ENCODE measurements at places on chromosomes 6 and 20. TPM values are rescaled to one million over a fixed set of nuclear protein-coding genes. Genes with fewer than 3 reads are reported as not detected.

CLVS2 gene
- total RNA-seq: under 0.01 TPM

SSR1 gene
- 25.3 TPM for total RNA-seq

OR2H1 gene
- total RNA-seq: not detected

CLIC5 gene
- under 0.01 TPM for total RNA-seq

NR2E1 gene
- total RNA-seq: not detected

GPANK1 gene
- total RNA-seq: 16.2 TPM

SYNGAP1 gene
- 22.4 TPM for total RNA-seq

PRSS16 gene
- total RNA-seq: not detected

CPXM1 gene
- total RNA-seq: 150 TPM

SAPCD1 gene
- 0.27 TPM for total RNA-seq

RAET1G gene
- total RNA-seq: not detected

CST4 gene
- total RNA-seq: not detected

DLK2 gene
- total RNA-seq: 0.27 TPM

DNMT3B gene
- 24.8 TPM for total RNA-seq

THBD gene
- 1.3 TPM for total RNA-seq

WFDC5 gene
- not detected for total RNA-seq

ME1 gene
- under 0.01 TPM for total RNA-seq

HLA-DQB1 gene
- total RNA-seq: 2.7 TPM

GRM1 gene
- under 0.01 TPM for total RNA-seq

UTRN gene
- 109 TPM for total RNA-seq

ANKRD66 gene
- total RNA-seq: not detected

TCP1 gene
- 314 TPM for total RNA-seq
